AG04450 (cell line): ENCODE measurements at places on chromosomes 2 and 18.

- DNase-seq = no peak
Measured at GRCh38 chr2:236107942-236108625, 60.1 kb downstream of the GBX2 start.

DNA sequence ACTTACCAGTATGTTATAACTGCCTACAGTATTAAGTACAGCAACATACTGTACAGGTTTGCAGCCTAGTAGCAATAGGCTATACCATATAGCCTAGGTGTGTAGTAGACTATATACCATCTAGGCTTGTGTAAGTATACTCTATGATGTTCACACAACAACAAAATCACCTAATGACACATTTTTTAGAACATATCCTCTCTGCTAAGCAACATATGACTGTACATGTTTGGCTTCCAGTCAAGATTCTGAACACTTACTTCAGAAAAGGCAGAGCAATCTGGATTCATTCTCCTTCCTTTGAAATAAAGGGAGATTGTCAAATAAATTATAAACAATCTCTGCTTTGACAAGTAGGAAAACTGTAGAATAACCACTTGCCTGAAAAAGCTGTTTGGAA lies 81.8 kb downstream of the EXOC6B start:
- DNase-seq = no peak

GRCh38 chr2:156792242-156792840 lies 356.2 kb downstream of the GPD2 start:
- no peak for DNase-seq

DNA sequence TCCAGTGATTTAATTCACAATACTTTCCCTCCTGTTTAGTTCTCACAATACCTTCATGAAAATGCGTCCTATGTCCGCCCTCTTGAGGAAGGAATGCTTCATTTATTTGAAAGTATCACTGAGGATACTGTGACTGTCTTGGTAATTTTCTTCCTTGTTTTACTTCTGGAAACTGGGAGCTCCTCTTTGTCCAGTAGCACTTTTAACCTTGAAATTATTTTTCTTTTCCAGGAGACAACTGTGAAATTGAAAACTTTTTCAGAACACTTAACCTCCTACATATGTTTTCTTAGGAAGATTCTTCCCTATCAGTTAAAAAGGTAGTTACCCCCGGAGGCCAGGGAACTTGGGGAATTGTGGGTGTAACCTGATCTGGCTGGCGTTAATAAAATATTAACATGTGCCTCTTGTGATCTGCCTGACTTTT lies 58.9 kb upstream of the STON1 start:
- no peak for DNase-seq

DNA sequence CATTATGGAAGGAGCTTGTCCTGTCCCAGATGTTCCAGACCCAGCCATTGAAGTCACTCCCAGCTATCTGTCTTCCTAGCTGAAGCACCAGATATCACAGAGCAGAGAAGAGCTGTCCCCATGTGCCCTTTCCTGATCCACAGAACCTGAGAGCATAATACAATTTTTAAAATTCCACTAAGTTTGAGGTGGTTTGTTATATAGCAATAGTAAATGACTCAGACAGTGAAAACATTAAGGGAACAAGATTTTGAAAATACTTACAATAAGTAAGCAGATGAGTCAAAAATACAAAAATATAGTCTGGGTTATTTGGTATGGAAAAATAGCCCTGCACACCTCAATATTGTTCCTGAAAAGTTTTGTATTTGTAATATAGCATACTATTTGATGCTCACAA lies 85.8 kb upstream of the GLS start:
- DNase-seq = no peak

GRCh38 chr2:68284896-68285295 lies 32.6 kb upstream of the PPP3R1 start:
- DNase-seq = no peak

DNA sequence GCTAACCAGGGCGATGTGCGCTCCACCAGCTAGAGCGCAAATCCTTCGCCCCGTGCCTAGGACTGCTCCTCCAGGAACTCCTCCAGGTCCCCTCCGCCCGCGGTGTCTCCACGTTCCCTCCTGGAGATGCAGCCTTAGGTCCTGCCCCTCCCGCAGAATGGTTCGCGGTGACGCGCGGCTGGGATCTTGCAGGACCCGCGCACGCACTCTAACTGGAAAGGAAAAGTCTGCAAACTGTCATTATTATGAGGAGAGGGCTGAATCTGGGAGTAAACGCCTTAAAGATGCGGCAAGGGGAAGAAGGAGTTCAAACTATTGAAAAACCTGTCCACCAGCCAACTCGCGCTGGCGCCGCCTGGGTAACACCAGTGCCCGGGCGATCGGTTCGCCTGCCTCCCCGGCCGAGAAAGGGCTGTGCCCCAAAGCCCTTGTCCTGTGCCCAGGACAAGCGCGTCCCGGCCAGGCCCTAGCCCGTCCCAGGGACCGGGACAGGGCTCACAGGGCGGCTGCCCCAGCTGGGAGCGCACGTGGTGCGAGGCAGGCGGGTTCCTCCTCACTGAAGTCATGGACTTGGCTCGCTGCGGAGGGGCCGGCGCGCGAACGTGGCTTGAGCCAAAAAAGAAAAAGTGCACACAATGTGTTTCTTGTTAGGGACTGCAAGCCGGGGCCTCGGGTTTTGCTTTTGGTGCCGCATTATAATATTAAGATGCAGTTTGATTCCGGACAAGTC lies 5.5 kb upstream of the ID2 start:
- DNase-seq = no peak

DNA sequence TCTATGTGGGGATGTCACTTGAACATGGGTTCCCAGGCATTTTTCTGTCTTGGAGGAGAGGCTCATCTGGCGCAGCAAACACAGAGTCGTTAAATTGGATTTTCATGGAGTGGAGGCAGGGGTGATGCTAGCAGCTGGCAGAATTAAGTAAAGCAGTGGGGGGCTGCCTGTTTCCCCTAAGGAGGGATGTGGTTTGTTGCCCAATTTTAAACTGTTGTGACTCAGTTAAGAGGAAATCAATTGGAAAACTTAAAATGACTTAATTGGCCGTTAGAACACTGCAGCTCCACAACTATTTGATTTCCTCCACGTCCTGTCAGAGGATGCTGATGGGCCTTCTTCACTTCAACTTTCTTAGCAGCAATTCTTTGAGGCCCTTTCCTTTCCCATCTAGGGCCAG lies 354.1 kb upstream of the ATP5MC3 start:
- DNase-seq = no peak
